ENCODE measurements at places on chromosomes 12 and 14.

DNA sequence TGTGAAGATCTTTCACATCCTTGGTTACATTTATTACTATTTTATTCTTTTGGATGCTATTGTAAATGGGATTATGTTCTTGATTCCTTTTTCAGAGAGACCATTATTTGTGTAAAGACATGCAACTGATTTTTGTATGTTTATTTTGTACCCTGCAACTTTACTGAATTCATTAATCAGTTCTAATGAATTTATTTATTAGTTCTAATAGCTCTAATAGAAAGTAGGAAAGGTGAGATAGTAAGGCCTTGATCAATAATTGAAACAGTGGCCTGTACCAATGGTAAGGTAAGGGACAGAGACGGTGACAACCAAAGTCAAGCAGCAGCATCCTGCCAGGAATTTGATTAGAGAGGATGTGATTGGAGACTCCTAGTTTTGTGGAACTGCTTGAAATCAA, 224.1 kb downstream of the PHLDA1 start:
- DNase-seq: no peak

DNA sequence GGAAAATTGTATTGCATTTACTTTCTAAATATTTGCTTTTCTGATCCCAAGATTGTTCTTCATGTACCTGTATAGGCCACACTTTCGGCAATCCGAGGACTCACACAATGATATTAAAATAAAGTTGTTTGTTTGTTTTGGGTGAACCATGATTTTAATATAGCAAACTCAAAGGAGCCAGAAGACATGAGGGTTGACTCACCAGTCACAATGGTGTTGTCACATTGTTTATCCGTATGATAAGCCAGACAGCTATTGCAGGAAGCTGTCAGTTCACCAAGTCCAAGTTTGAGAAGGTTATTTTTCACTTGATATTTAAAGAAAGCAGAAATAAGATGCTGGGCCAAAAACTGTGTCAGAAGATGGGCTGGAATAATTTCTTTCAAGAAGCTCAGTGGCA, 67.1 kb upstream of the CPM start:
- no peak for DNase-seq

GRCh38 chr14:90995785-90996184, 64.7 kb downstream of the RPS6KA5 start:
- no peak for DNase-seq

DNA sequence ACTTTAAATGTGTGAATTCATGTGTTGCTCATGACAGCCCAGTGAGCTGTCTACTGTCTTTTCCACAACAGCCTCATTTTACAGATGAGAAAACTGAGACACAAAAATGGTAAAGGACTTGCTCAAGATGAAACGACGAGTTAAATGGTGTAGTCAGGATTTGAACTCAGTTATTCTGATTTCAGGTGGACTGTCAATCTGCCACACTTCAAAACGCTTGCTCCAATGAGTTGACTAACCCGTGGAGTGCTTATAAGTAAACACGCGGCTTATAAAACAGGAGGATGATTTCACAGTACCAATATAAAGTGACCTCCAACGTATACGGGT, 652 bp upstream of the POLE2 start:
- no peak for DNase-seq

- no peak for DNase-seq
Measured at GRCh38 chr12:112217647-112218046, 92.3 kb downstream of the TRAFD1 start.

DNA sequence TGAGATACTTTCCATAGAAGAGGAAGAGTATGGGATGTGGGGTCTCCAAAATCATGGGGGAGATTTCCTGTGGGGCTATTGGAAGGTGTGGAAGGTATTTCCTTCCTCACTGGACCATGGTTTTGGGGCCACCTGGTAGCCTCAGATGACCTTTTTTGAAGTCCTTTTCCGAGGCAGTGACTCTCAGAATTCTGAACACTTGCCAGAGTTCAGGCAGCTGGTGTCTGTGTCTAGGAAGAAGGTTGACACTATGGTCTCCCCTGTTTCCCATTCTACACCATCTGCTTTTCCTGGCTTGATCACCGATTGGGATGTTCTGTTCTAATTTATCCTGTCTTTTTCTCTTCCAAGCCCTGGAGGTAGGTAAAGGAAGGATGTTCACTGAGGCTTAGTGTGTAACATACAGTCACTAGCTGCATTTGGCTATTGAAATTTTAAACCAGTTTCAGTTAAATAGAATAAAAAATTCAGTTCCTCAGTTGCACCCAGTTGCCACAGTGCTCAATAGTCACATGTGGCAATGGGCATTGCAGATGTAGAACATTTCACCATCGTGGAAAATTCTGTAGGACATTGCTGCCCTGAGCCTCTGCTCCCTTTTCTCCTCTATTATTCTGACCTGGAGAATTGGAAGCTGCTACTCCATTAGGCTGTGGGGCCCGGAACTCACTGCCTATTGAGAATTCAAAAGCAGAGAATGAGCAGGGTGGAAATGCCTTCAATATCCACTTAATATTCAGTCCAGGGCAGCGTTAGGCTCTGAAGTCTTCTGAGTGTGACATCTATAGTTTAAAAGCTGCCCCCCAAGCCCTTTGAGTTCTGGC, 11.0 kb upstream of the PLEKHG3 start:
- no peak for DNase-seq

- no peak for DNase-seq
Measured at GRCh38 chr14:35927727-35928126, 101.6 kb downstream of the BRMS1L start.

GRCh38 chr14:29242755-29243754, 476.5 kb downstream of the FOXG1 start:
- DNase-seq: no peak

GRCh38 chr14:68263563-68264259, 444.1 kb downstream of the RAD51B start:
- no peak for DNase-seq

GRCh38 chr12:47949441-47950341, 13.7 kb upstream of the TMEM106C start:
- DNase-seq: peak; percentile 14

GRCh38 chr12:131065279-131065678, 111.6 kb downstream of the ADGRD1 start:
- DNase-seq: no peak

- no peak for DNase-seq
Measured at GRCh38 chr12:77685112-77685511, 145.6 kb upstream of the NAV3 start.

DNA sequence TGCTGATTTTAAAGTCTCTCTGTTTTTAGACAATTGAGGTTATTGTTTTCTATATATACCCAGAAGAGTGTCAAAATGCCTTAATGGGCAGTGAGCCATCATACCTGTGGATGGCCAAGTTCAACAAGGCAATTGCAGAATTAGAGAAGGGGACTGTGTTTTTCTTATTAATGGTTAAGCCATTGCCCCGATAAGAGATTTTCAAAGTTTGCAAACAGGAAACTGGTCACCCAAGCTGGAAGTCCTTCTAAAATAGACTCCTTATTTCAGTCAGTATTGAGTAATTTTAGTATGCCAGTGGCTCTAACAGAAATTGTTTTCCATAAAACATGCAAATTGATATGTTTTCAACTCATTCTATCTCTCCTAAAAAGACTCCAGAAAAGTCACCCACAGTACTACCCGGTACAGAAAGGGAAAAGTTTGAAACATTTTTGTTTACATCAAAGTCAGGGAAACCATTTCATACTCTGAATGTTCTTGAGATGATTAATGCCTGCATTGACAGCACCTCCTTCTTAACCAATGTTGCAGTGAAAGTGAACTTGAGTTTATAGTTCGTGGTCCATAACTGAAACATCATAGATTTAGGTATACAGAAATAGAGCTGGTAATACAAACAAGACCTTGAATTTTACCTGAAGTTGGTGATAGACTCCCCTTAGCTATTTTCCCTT, 191.1 kb downstream of the TMX1 start:
- no peak for DNase-seq

- DNase-seq: no peak
Measured at GRCh38 chr12:106488884-106489283, 93.9 kb upstream of the RFX4 start.

GRCh38 chr12:47223848-47224213, 144.1 kb upstream of the AMIGO2 start:
- no peak for DNase-seq

GRCh38 chr14:103872481-103873113, 25.2 kb upstream of the PPP1R13B start:
- DNase-seq: no peak

DNA sequence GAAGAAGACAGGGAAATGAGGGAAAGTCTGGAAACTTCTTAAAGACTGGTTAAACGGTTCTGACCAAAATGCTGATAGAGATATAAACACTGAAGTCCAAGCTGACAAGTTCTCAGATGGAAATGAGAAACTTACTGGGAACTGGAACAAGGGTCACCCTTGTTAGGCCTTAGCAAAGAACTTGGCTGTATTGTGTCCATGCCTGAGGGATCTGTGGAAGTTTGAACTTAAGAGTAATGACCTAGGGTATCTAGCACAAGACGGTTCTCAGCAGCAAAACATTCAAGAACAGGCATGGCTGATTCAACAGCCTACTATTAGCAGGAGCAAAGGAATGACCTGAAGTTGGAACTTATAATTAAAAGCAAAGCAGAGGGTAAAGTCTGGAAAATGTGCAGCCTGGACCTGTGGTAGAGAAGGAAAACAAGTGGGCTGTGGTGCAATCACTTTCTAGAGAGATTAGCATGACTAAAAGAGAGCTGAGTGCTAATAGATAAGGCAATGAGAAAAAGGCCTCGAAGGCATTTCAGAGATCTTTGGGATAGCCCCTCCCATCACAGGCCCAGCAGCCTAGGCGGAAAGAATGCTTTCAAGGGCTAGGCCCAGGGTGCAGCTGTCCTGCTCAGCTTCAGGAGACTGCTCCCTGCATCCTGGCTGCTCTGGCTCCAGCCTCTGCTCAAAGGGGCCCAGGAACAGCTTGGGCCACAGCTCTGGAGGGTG, 60.3 kb downstream of the ATP2B1 start:
- no peak for DNase-seq

DNA sequence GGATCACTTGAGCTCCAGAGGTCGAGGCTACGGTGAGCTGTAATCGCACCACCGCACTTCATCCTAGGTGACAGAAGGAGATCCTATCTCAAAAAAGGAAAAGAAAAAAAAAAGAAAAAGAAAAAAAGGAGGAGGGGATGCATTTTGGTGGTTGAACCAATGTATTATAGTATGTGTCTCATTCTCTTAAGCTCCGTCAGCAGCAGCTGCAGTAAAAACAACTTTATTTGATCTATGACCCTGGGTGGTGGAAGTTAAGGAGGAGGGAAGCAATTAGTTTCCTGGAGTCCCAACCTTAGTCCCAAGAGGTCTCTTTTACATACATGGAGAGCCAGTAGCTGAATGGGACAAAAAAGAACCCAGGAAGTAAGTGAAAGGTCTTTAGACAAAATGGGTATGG, 26.8 kb upstream of the APOF start:
- DNase-seq: no peak

GRCh38 chr12:73629893-73630831, 907.5 kb upstream of the ATXN7L3B start:
- DNase-seq: no peak

GRCh38 chr14:104739026-104739425, 13.9 kb upstream of the SIVA1 start:
- DNase-seq: no peak

GRCh38 chr12:58741226-58741625, 179.1 kb downstream of the LRIG3 start:
- DNase-seq: no peak

DNA sequence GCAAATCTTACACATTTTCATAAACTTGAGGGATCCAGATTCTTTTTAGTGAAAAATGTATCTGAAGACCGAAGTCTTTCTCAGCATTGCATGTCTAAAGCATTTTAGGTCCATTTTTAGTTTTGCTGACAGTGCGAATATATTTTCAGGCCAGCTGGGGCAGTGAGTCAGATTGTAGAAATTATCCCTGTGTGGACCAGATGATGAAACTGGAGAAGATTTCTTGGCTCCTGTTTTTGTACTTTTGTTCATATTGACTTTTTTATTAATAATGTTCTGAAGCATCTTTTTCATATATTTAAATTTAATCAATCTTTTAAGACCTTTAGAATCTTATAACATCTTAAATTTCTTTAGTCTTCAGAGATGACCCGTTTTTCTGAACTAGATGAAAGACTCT, 173.1 kb downstream of the FLRT2 start:
- DNase-seq: no peak

DNA sequence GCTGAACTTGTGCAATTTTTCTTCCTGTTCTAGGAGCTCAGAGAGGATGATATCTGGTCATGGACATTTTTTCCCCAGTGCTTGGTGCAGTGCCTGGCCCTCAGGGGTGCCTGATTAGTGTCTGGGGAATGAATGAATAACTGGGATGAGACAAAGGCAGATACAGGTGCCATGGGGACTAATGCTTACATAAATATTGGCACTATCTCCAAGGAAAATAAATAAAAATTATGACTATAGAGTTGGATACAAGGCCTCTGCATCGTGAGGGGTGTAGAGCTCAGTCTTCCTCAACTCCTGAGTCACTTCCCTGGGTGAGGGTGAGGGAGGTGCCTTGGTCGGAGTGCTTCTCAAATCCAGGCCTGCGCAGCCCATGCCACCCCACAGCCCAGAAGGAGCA, 188.6 kb downstream of the KCNA5 start:
- no peak for DNase-seq

- DNase-seq: no peak
Measured at GRCh38 chr12:72282721-72283120, 10.6 kb downstream of the TRHDE start.

GRCh38 chr12:52055731-52056711, 4.8 kb downstream of the NR4A1 start:
- DNase-seq: no peak

GRCh38 chr12:40946612-40947194, 241.4 kb upstream of the PDZRN4 start:
- DNase-seq: no peak

GRCh38 chr12:12582193-12582881, 19.7 kb upstream of the DUSP16 start:
- DNase-seq: no peak

DNA sequence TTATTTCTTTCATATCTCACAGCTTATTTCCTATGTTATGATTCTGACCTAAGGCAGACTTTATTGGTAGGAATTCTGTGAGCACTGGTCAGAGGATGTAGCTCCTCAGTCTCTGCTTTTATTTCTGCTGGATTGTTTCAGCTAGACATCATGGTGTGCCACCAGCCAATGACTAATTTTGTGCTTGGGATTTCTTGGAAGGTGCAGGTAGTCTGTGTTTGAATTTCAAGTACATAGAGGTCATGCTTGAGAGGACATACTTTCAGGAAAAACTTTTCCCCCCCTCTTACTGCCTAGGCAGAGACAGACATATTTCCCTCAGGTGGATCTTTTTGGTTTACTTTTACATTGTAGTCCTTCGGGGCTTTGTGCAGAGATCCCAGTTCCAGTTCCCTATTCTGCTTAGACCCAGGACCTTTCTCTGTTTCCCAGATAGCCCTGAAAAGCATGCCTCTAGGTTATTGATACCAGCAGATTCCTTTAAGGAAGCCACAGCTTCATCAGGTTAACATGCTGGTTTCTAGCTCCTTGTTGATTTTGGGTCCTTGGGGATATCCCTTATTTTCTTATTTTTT, 28.6 kb downstream of the BRMS1L start:
- no peak for DNase-seq

- DNase-seq: no peak
Measured at GRCh38 chr12:2291182-2291832, 238.5 kb downstream of the CACNA1C start.
